ENCODE measurements at places on chromosomes 12 and 14.

- no peak for DNase-seq
Observed at GRCh38 chr12:54736549-54736948, 88.4 kb upstream of the DCD start.

DNA sequence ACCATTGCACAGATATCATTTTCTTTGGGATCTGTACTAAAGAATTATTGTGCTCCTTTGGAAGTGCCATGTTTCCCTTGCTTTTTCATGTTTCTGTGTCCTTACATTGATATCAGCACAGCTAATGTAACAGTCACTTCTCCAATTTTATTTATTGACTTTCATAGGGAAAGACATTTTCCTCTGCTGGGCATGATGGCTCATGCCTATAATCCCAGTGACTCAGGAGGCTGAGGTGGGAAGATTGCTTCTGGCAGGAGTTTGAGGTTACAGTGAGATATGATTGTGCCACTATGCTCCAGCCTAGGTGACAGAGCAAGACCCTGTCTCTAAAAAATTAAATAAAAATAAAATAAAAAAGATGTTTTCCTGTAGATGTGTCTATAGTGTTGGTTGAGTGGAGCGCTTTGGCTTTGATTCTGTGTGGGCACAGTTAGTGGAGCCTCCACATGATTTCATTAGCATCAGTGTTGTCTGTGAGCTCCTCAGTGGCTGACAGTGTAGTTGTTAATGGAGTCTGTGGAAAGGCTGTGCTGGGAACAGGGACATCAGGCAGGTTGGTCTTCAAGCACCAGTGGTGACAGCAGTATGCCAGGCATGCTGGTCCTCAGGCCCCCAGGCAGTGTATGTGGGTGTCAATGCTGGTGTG, 7.4 kb downstream of the OAS2 start:
- DNase-seq = no peak

GRCh38 chr12:3554371-3555115, 63.5 kb downstream of the PRMT8 start:
- no peak for DNase-seq

DNA sequence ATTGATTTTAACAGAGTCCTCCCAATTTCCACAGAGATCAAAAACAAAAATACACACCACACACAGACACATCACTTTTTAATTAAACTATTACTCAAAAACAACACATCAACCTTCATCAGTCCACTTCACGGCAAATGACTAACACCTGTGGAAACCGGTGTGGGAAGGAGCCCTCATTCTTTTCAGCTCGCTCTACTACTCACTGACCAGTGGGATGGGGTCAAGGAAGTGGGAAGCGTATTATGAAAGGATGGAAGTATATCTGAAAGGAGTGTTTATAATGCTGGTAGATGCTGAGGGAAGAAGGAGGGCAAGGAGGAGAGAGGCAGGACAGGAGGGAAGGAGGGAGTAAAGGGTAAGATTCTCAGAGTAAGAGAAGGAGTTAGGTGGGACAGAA, 156.5 kb downstream of the EPS8 start:
- no peak for DNase-seq

DNA sequence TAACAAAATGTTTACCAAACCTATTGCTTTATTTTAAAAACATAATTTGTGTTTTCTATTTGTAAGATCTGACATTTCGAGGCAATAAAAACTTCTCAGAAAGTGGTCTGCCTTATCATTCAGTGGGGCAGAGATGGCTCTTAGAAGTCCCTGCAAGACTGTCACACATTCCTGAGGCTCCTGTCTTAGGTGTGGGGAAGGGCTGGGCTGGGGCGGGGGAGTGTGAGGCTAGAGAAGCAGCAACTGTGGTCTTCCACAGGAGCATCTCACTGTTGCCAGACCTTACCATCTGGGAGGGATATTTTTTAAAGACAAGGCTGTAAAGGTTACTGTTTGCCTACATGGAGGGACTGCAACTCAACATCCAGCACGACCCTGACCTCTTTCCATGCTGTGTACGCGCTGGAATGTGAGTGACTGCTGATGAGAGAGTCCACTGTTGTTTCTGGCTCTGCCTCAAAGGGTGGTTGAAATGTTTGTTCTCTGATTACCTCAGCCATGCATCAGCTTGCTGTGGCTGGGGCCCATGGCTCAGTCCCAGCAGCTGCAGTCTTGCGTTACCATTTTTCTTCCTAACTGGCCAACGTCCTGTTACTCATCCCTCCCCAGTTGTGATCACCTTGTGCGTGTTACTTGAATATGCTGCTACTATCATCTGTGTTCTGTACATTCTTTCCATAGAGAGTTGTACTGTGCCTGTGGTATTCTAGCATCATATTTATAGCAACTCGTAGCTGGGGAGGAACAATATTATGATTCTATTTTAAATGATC, 12.4 kb downstream of the ERG28 start:
- peak; percentile 75 for DNase-seq

DNA sequence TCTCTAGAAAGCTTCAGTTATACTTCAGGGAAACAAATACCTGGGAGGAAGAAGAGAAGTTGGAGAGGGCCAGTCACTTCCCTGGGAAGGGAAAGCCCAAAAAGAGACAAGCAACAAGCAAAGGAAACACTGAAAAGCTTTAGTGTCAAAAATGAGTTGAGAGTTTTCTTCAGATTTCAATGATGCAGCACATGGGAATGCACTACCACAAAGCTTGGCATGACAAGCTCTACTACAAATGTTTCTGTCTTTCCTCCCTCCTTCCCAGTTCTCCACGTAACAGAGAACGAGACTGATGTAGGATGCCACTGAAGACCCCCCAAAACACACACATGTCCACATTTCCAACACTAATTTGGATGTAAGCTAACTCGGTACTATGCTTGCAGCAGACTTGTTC, 26.8 kb upstream of the ADAMTS20 start:
- DNase-seq = no peak

DNA sequence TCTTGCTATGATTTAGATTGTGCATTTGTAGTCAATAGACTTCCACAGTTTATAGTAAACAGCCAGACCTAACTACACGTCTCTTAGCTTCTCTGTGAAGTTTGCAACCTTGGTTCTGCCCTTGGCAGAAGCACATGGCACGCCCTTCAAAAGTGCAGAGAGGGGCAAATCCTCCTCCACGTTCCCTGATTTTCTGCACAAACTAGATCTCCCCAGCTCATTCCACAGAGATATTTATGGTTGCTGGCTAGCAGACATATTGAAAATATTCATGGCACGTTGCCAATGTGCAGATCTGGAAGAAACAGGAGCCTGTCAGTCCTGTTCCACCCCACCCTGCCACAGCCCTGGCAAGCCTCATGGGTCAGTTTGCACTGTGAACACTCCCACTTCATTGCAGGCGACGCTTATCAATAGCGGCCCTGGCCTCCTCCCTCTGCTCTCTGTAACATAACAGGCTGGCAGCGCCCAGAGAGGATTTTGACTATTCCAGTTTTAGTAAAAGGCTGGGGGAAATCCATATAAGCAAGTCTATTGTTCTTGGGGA, 6.5 kb upstream of the LGALS3 start:
- peak; percentile 94 for DNase-seq

DNA sequence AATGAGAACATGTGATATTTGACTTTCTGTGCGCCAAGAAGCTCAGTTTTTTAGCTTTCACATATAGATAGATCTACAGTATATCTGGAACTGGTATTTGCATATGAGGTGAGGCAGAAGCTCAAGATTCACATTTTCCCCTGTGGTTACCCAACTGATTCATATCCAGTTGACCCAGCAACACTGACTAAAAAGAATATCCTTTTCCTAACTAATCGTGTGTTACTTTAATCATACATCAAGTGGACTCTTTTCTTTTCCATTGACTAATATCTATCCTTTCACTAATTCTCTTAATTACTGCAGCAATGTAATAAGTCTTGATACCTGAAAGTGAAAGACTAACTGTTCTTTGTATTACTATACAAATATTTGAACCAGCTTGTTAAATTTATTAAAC, 236.1 kb downstream of the AEBP2 start:
- DNase-seq = no peak

- peak; percentile 44 for DNase-seq
Observed at GRCh38 chr12:106071686-106072085, 67.1 kb downstream of the NUAK1 start.

GRCh38 chr12:10113075-10113474, 14.3 kb upstream of the CLEC1A start:
- DNase-seq = no peak

DNA sequence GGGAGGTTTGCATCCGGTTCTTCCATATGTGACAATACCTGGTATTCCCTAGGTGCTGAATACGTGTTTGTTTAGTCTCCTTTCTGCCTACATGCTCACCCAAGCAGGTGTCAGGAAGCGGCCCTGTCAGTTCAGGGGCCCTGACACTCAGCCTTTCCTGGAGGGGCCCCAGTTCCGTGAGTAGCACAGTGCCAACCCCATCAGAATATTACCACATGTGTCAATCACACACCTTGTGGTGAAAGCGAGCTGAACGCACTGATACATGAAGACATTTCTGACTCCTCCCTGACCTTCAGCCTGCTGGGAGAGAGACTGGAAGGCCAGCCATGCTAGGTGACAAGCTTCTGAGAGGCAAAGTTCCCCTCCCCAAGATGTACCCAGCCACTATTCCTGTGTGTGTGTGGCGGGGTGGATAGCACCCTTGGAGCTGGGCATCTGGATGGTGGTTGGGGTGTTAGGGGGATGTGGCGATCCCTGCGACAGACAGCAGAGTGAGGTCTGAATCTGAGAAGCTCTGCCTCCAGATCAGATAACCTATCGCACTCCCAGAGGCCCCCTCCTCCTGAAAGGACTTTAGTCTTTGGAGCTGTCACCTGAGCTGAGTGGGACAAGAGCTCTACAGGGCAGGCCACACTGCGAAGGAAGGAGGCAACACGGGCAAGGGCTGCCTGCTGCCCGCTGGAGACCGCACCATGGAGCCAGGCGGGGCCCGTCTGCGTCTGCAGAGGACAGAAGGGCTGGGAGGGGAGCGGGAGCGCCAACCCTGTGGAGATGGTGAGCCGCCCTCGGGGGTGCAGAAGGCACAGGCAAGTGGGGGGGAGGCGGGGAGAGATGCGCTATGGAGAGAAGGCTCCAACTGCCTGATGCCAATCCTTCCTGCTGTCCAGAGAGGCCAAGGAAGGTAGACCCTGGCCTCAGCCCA, at the start of gene SOAT2:
Gene SOAT2, plus strand, starts transcription at position 604 of the 925 bp plus-strand sequence. Its CDS starts 92 bp downstream, at position 696.
- no peak for DNase-seq

GRCh38 chr14:61610900-61611299, 84.4 kb upstream of the HIF1A start:
- no peak for DNase-seq

DNA sequence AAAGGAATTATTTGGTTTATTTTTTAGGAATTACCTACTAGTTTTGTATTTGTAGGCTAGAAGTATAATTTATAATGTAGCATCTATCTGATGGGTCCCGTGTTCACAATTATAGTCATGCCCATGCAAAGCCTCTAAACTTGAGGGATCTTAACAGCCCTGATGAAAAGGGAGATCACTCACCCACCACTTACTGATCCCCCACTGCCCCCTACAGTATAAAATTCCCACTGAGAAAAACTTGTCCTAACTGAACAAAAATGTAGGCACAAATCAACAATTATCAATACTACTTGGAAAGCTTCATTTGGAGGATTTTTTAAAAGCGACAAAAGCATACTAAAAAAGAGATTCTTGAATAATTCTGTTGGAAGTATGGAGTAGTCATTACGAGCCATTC, 21.0 kb downstream of the WIF1 start:
- no peak for DNase-seq

- no peak for DNase-seq
Observed at GRCh38 chr14:99885649-99885958, 92.4 kb downstream of the EML1 start.

- peak; percentile 46 for DNase-seq
Observed at GRCh38 chr12:121992059-121992879, 29.4 kb upstream of the BCL7A start.

DNA sequence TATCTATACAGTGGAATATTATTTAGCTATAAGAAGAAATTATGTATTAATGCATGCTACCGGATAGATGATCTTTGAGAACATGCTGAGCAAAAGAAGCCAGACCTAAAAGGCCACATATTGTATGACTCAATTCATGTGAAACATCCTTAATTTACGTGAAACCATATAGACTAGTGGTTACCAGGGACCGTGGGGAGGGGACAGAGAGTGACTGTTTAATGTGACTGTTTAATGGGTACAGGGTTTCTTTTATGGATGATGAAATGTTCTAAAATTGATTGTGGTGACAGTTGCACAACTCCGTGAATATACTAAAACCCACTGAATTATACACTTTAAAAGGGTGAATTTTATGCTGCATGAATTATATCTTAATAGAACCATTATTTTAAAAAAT, 8.5 kb upstream of the BCL7A start:
- no peak for DNase-seq

DNA sequence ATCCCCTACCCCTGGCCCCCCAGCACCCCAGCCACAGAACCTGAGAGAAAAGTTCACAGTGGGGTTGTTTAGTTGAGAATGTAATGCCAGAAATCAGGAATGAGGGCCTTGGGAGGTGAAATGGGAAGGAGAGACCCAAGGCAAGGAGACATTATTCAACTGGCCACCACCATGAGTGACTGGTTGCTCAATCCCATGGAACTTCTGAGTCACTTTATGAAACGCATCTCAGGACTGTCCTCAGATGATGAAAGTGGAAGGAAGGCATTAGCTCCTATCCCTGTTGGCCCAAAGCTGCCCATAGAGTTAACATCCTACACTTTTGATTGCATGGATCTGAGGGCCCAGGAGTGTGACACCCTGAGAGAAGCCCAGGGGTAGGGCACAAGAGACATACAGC, 25.4 kb upstream of the TCL1A start:
- DNase-seq = no peak

DNA sequence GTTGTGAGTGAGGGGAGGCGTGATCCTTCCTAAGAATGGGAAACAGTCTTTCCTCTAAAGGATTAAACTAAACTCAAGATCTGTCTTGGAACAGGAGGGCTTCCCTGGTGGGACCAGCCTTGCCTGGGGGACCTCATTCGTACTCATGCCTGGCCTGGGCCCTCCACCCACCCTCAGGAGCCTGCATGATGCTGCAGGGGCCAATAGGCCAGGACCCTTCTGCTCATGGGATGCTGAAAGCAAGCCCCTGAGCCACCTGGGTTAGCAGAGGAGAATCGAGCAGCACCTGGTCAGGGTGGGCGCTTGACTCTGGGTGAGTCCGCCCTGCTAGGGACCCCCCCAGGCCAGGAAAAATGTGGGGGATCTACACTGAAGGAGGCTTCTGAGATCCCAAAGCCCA, 48.3 kb upstream of the FAM181A start:
- no peak for DNase-seq

GRCh38 chr12:49534731-49535278, 4.0 kb upstream of the KCNH3 start:
- DNase-seq = no peak
